Stimulated activated CD4-positive, alpha-beta T cell treated with anti-CD3 and anti-CD28 coated beads, Interleukin-4, amount 100 ng/mL, for 48 hours (primary cell): ENCODE measurements at places on chromosomes 12 and 14.

DNA sequence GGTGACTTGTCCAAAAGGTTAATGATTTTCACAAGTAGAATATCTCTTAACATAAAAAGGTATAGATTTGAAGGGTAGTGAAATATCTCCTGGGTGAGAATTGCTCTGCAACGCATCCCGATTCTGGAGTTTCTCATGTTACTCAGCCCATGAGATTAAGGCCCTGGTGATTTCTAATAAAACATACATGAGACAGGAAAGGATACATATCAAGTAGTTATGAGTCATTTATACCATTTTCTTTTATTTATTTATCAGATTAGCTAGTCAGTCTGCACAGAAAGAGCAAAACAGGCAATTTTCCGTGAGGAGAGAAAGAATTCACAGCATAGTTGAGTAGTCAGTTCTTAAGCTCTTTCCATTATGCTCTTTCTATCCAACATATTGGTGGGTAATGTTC lies 535.6 kb upstream of the ATP2B1 start:
- DNase-seq = no peak

- no peak for DNase-seq
Measured at GRCh38 chr14:69997849-69998248, 118.6 kb downstream of the SMOC1 start.

DNA sequence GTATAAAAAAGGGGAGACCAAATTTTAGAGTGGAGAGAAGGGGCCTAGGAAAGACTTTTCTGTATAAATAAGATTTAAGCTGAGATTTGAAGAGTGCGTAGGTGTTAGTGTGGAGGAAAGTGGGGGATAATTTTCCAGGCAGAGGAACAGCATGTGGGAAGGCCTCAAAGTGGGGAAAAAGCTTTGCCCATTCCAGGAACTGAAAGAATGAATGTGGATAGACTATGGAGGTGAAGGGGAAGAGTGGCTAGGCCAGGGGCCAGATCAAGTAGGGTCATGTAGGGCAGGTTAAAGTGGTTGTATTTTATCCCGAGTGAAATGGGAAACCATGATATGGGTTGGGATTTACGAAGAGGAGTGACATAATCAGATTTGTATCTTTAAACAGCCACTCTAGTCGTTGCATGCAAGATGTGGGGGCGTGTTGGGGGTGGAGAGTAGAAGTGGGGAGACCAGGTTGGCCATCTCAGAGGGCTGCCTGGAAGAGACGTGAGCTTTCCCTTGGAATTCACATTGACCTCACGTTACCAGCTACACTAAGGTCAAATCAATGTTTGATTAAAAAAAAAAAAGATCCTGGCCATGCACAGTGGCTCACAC lies 3.3 kb downstream of the ZNF664 start:
- no peak for DNase-seq

- DNase-seq = no peak
Measured at GRCh38 chr12:53664936-53665335, 10.9 kb downstream of the ATP5MC2 start.
